ENCODE measurements at places on chromosomes 1 and 21. TPM values are rescaled to one million over a fixed set of nuclear protein-coding genes. Genes with fewer than 3 reads are reported as not detected.

The TBX19 gene
- 3.3 TPM for total RNA-seq

The B4GALT3 gene
- total RNA-seq = 51.9 TPM

The SH2D1B gene
- total RNA-seq = not detected

The SMG7 gene
- 96.3 TPM for total RNA-seq

The S100A8 gene
- not detected for total RNA-seq

The SPATA46 gene
- not detected for total RNA-seq

The SDC3 gene
- 15.0 TPM for total RNA-seq

The ESPN gene
- 2.2 TPM for total RNA-seq

The DHX9 gene
- total RNA-seq = 224 TPM

DNA sequence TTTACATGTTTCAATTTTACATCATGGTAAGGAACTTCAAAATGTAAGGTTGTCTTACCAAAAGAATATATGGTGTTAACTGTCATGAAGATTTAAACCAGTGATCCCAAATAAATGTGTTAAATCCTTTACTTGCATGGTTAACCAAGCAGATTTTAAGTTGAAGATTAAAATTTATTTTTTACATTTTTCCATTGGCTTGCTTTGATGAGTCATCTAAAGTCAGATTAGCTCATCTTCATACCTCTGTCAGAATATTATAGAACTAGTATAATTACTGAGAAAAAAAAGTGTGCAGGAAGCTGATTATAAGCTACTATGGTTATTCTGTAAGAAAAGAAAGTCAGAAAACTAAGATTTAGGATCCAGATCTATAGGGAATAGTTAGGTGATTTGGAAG is 95.3 kb upstream of the DPH5 start:
- H3K27me3 ChIP-seq = no peaks in the 10 kb centered on the region
- no peak for DNase-seq
- no peak overlapping the region for H3K27ac ChIP-seq
- H3K36me3 ChIP-seq = no peaks in the 10 kb centered on the region
- H3K4me1 ChIP-seq = no peaks in the 10 kb centered on the region

- no peak for DNase-seq
- no peak overlapping the region for H3K4me3 ChIP-seq
- H3K4me1 ChIP-seq = no peaks in the 10 kb centered on the region
Measured at GRCh38 chr1:181208967-181209366, 120.5 kb downstream of the IER5 start.

DNA sequence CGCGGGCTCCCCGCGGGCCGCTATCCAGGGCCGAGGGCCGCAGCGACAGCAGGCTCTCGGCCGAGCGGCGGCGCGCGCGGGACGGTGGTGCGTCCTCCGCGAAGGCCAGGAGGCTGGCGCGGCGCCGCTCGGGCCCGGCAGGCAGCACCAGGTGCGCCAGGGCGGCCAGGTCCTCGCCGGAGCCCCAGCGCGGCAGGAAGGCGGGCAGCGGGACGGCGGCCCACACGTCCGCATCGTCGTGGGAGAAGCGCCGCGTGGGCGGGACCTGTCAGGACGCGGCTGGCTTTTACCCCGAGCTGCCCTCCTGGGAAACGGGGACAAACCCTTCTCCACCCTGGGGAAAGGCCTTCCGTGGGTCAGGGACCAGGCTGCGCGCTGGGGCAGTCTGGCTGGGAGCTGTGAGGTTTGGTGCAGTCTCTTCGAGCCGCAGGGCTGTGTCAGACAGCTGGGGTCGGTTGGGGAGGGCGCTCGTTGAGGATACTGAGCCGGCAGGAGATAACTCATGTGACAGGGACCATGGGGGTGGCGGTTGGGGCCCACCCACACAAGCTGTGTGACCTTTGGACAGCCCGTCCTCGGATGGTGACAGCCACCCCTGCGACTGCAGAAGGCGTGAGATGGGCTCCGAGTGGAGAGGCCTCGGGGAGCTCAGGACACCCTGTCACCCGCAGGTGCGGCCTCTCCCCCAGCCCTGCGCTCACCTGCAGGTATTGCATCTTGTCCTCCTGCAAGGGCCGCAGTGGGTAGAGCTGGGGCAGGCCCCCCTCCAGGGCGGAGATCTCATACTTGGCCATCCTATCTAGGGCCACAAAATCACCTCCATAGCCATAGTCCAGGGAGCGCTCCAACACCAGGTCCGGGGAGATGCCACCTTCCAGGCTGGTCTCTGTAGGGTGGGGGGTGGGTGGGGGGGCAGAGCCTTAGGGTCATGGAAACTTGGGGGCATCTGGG is 6.0 kb downstream of the HES3 start:
- H3K4me1 ChIP-seq = no peaks in the 10 kb centered on the region
- H3K4me3 ChIP-seq = no peak overlapping the region
- no peak overlapping the region for H3K27ac ChIP-seq
- no peak for DNase-seq
- peaks cover 27% of the 10 kb centered on the region for H3K27me3 ChIP-seq

DNA sequence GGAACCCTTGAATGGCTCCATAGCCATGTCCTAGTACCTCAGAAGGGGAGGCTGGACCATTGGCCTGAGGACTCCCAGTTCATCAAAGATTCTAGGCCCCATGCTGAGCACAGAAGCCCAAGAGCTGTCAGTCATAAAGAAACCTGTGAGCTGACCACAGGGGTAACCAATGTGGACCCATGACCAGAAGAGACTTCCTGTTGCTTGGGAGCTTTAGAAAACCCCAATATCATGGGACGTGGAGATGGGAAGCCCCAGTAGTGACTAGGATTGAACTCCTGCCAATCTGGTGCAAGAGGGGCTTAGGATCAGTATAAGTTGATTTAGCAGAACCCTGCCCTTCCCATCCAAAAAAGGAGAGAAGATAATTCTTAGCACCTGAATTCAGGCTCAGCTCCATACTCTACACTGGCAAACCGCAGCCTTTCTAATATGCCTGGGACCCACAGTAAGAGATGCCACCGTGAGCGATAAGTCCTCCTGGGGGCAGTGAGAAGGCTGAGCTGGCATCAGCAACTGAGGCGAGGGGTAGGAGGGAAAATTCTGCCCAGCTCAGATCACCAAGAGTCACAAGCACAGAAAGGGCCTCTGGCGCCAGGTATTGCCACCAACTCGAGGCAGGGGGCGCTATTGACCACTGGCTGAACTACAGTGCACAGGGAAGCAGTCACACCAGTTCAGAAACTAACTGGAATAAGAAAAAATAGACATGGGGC is 108.9 kb downstream of the CAPN8 start:
- H3K27me3 ChIP-seq = no peaks in the 10 kb centered on the region
- H3K36me3 ChIP-seq = peaks cover 5% of the 10 kb centered on the region
- no peak overlapping the region for H3K4me3 ChIP-seq
- peaks cover 2% of the 10 kb centered on the region for H3K4me1 ChIP-seq

DNA sequence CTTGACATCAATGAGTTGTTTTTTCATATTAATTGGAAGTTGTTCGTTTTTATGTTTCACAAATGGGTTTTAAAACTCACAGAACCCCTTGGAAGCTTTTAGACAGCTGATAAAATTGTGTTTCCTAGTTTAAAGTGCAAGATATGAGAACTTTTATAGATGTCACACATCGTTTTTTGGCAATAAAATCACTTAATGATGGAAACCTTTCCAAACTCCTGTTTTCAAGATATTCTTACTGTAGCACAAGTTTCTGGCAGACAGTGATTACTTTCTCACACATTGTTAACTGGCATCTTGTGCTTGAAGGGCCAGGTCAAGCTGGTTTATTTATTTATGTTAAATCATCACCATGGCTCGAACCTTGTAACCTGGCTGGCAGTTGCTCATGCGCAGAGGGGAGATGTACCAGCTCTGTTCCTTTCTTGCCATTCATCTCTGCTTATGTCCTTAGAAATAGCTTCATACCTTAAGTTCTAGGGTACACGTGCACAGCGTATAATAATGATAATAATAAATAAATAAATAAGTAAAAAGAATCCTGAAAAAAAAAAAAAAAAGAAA is 10.2 kb upstream of the RCAN1 start:
- no peak overlapping the region for H3K4me3 ChIP-seq
- peaks cover 49% of the 10 kb centered on the region for H3K27me3 ChIP-seq
- DNase-seq = no peak
- H3K4me1 ChIP-seq = no peaks in the 10 kb centered on the region
- no peak overlapping the region for H3K27ac ChIP-seq
- H3K36me3 ChIP-seq = no peaks in the 10 kb centered on the region

- H3K27ac ChIP-seq = no peak overlapping the region
- no peaks in the 10 kb centered on the region for H3K4me1 ChIP-seq
- H3K4me3 ChIP-seq = no peak overlapping the region
- peaks cover 44% of the 10 kb centered on the region for H3K27me3 ChIP-seq
Measured at GRCh38 chr1:30023339-30024022, 699.9 kb downstream of the MATN1 start.

DNA sequence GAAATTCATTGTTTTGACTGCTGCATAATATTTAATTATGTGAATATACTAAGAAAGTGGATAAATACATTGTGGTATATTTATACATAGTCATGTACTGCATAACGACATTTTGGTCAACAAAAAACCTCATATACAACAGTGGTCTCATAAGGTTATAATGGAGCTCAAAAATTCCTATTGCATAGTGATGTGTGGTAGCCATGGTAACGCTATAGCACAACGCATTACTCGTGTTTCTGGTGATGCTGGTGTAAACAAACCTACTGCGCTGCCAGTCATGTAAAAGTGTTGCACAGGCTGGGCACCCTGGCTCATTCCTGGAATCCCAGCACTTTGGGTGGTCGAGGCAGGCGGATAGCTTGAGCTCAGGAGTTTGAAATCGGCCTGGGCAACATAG is 52.6 kb upstream of the NHLH2 start:
- DNase-seq = no peak
- H3K4me1 ChIP-seq = no peaks in the 10 kb centered on the region
- H3K27ac ChIP-seq = no peak overlapping the region
- H3K27me3 ChIP-seq = no peaks in the 10 kb centered on the region
- no peaks in the 10 kb centered on the region for H3K36me3 ChIP-seq
- H3K4me3 ChIP-seq = no peak overlapping the region

DNA sequence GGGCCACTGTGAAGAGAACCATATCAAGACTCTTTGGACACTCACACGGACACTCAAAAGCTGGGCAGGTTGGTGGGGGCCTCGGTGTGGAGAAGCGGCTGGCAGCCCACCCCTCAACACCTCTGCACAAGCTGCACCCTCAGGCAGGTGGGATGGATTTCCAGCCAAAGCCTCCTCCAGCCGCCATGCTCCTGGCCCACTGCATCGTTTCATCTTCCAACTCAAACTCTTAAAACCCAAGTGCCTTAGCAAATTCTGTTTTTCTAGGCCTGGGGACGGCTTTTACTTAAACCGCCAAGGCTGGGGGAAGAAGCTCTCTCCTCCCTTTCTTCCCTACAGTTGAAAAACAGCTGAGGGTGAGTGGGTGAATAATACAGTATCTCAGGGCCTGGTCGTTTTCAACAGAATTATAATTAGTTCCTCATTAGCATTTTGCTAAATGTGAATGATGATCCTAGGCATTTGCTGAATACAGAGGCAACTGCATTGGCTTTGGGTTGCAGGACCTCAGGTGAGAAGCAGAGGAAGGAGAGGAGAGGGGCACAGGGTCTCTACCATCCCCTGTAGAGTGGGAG is 36.3 kb upstream of the TDRD10 start:
- H3K27ac ChIP-seq = no peak overlapping the region
- H3K27me3 ChIP-seq = no peaks in the 10 kb centered on the region
- DNase-seq = no peak
- peaks cover 8% of the 10 kb centered on the region for H3K4me1 ChIP-seq
- no peak overlapping the region for H3K4me3 ChIP-seq

- H3K27me3 ChIP-seq = peaks cover 30% of the 10 kb centered on the region
- no peak overlapping the region for H3K27ac ChIP-seq
- peak; percentile 55 for DNase-seq
- peaks cover 7% of the 10 kb centered on the region for H3K36me3 ChIP-seq
- peaks cover 59% of the 10 kb centered on the region for H3K4me1 ChIP-seq
- no peak overlapping the region for H3K4me3 ChIP-seq
Measured at GRCh38 chr1:181141431-181141910, 53.0 kb downstream of the IER5 start.

DNA sequence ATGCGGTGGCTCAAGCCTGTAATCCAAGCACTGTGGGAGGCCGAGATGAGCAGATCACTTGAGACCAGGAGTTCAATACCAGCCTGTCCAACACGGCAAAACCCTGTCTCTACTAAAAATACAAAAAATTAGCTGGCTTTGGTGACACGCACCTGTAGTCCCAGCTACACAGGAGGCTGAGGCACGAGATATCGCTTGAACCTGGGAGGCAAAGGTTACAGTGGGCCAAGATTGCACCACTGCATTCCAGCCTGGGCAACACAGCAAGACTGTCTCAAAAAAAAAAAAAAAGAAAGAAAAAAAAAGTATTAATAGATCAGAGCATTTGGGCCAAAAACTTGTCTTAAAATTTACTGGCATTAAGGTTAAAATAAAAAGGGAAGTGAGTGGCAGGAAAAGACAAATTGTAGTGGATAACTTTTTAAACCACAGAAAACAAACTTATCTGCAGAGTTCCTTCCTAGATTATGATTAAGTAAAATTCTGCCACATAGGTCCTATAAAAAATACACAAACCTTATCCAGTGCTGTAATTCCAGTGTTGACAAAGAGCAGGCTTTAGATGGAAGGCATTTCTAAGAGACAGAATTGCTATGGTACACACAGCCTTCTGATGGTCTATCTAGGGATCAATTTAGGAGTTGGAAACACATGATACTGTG is 53.3 kb downstream of the EIF4G3 start:
- DNase-seq = no peak
- H3K27me3 ChIP-seq = no peaks in the 10 kb centered on the region
- no peak overlapping the region for H3K4me3 ChIP-seq
- H3K27ac ChIP-seq = no peak overlapping the region
- H3K4me1 ChIP-seq = no peaks in the 10 kb centered on the region

GRCh38 chr1:18637511-18637960 is 6.9 kb downstream of the PAX7 start:
- H3K4me3 ChIP-seq = no peak overlapping the region
- H3K27ac ChIP-seq = no peak overlapping the region
- no peaks in the 10 kb centered on the region for H3K36me3 ChIP-seq
- no peak for DNase-seq

- no peak overlapping the region for H3K4me3 ChIP-seq
- no peak overlapping the region for H3K27ac ChIP-seq
- H3K27me3 ChIP-seq = no peaks in the 10 kb centered on the region
- no peak for DNase-seq
Measured at GRCh38 chr21:45516071-45516670, 26.1 kb downstream of the SLC19A1 start.
